Stimulated activated CD4-positive, alpha-beta T cell treated with anti-CD3 and anti-CD28 coated beads, Interleukin-1b, Interleukin-23, amount 100 ng/mL, for 24 hours (primary cell): ENCODE measurements at places on chromosomes 3 and 15.
A peak's percentile ranks its signal among the peaks of the same experiment; 100 is the strongest.

- no peak for DNase-seq
These were observed 394.0 kb upstream of the NAALADL2 start for GRCh38 chr3:174465177-174465576.

DNA sequence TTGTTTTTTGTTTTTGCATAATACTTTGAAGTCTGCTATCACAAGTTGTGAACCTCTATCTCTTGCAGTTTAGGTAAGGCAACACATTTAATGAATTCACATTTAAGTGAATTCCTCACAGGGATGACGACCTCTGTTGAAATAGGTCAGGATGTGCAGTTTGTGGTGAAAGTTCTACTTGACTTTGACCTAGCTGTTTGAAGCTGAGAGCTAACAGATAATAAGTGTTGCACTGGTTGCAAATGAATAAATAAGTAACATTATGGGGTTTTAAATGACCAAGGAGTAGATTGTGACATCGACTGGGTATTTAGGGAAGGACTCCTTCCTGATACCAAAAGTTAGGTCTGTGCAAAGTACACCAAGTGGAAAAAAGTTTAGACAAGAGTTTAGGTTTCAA is 23.9 kb downstream of the NIT2 start:
- DNase-seq, result no peak

DNA sequence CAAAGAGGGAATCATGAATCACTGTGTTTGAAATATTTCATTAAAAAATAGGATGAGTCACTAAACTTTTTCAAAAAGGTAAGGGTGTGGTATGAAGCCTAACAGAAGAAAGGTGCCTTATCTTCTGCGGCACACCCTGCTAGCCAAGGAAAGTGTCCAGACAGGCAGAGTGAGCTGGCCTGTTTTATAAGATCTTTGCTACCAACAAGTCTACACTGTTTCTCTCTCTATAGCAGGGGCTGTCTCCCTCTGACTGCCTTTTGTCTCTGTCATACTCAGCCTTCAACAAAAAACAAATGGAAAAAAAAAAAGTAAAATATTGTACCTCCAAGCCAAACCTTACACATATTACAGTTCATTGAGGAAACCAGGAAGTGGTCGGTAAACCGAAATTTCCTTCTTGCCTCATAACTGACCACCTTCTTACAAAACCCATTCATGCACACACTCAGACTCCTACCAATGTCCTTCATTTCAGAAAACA is 9.1 kb downstream of the ZDHHC3 start:
- no peak for DNase-seq

DNA sequence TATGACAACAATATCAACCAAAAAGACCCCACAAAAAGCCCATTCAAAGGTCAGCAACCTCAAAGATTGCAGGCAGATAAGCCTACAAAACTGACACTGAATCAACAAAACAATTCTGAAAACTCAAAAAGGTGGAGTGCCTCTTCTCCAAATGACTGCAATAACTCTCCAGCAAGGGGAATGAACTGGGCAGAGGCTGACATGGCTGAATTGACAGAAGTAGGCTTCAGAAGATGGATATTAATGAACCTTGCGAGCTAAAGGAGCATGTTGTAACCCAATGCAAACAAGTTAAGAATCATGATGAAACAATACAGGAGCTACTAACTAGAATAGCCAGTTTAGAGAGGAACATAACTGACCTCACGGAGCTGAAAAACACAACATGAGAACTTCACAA is 20.4 kb upstream of the SLC25A38 start:
- no peak for DNase-seq

GRCh38 chr15:98000249-98001203 is 40.0 kb downstream of the ARRDC4 start:
- no peak for DNase-seq

DNA sequence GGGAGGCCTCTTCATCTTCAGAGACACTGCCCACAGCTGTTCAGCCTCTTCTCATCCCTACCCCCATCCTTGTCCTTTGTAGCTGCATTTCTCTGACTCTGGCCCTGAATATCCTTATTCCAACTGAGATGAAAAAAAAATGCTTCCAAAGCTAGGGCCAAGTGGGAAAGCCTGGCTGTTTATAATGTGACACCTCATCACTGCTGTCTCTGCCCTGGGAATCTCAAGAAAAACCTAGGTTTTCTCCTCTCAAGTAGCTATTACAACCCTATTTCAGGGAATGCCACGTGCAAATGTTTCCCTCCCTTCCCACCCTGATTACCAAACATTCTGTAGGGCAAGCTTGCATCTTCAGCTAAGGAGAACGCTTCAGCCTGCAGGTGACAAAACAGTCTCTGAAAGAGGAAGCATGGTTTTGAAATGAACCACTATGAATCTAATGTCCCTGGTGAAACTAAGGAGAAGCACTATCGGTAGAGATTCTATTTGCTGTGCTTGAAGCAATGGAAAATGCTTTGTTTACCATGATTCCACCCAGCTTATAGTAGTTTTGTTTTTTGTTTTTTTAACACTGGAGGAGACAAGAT is 65.4 kb downstream of the USF3 start:
- no peak for DNase-seq

DNA sequence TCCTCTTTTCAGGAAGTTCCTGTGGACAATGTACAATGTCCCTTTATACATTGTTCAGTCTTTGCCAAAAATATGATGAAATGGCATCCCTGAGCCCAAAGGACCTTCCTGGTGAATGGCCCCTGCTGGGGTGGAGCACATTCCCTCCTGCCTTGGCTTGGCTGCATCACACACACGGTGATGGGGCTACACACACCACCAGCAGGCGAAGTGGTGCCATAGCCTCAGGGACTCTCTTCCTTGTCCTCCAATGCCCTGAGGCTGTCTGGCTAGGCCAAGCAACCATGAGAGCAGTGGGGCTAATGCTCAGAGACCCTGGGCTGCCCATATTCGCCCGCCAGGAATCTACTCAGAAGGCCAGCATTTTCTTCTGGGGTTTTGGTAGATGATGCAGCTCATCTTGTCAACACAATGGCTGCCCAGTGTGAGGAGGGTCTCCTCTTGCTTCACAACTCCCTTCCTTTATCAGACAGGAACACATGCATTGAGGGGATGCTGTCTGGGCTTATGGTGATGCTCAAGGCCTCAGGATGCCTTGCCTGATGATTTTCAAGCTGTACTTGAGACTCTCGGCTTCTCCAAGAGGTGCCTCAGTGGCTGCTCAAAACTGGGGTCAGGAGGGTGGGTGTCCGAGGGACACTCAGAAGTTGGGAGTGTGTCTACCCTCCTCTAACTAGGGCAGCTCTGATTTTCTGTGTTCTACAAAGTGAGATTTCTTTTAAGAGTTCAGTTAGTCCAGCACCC is 40.9 kb upstream of the EPHB1 start:
- no peak for DNase-seq

DNA sequence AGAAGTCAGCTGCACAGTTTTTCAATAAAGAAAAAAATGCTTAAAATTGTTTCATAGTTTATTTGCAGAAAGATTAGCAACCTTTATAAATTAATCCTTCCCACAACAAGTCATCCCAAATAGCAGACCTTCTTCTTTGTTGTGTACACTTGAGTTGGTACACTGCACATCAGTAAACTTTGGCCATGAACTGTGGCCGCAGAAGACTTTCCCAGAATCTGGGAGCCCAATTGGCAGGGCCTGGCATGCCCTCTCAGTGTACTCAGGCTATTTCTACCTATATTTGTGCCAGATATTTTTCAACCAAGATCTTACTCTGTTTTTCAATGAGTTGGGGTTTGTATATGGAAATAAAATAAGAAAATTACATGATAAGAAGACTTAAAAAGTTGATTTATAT is 133.1 kb downstream of the DIPK2A start:
- DNase-seq, result no peak

- no peak for DNase-seq
These were observed 51.8 kb downstream of the FMN1 start for GRCh38 chr15:33142708-33143107.

DNA sequence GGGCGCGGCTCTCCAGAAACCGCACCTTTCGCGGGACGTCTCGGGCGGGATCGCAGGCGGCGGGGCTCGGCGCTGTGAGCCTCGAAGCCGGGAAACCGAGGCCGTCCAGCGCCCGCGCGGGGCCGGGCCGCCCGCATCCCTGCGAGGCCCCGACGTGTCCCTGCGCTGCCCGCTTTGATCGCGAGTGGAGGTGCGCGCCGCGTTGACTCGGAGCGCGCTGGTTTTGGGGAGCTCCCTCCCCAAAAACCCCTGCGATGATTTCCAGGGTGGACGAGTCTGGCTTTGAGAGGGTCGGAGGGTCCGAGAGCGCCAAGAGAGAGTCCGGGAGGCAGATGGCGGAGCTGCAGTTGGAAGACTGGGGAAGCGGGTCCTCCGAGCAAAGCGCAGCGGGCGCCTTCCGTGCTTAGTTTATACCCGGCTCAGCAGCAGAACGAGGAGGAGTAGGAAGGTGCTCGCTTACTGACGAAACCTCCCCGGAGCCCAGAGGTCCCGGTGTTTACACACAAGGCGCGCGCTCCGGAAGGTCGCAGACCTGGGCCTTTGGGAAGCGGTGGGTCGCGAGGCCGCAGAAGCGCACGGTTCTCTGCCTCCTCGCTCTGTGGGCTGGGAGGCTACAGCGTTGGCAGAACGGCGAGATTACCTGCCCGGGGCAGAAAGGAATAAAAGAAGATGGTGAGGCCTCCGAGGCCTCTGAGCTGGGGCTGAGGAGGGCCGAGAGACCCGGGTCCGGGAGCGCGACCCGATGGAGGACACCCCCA is 687 bp downstream of the ALDH1A3 start:
- no peak for DNase-seq

GRCh38 chr3:195148549-195148948 is 122.4 kb downstream of the XXYLT1 start:
- DNase-seq, result no peak

DNA sequence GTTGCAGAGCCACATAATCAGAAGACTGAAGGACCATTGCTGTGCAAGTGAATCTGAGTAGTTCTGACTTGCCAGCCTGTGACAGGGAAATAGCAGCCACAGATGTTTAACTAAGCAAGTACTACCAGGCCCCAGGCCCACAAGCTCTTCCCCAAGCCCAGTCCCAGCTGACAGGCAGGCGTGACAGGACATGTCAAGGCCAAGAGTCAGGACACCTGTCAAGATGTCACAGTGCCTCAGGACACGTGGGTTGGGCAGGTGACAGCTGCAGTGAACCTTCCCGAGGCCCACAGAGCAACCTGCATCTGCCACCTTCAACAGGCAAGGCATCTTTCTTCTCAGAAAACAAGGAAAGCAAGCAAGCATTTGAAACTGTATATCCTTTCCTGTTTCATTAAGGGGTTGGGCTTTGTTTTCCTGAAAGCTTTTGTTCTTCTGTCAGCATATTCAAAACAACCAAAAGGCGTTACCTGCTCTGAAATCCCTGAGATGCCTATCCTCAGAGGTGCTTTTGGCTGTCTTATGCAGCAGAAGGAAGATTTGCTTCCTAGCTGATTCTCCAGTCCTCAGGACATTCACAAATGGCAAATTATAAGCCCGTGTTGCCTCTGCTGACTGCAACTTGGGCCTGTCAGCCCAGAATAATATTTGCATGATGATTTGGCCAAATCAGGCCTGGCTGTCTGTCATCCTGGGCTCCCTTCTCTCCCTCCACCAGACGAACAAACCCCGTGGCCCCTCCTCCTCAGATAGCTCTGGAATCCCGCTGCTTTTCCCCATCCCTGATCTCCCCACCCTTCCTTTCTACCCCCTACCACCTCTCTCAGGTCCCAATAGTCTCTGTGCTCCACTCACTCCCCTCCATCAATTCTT is 171.8 kb upstream of the WNT5A start:
- no peak for DNase-seq

GRCh38 chr15:85607842-85608241 is 186.9 kb downstream of the KLHL25 start:
- no peak for DNase-seq

GRCh38 chr15:84842781-84843180 is 25.6 kb downstream of the ALPK3 start:
- DNase-seq, result no peak

GRCh38 chr15:80121546-80121945 is 31.3 kb upstream of the FAH start:
- DNase-seq, result no peak

- peak; percentile 51 for DNase-seq
These were observed 663.7 kb downstream of the AGBL1 start for GRCh38 chr15:86743283-86743903.

GRCh38 chr15:92538115-92538514 is 117.5 kb downstream of the FAM174B start:
- no peak for DNase-seq

DNA sequence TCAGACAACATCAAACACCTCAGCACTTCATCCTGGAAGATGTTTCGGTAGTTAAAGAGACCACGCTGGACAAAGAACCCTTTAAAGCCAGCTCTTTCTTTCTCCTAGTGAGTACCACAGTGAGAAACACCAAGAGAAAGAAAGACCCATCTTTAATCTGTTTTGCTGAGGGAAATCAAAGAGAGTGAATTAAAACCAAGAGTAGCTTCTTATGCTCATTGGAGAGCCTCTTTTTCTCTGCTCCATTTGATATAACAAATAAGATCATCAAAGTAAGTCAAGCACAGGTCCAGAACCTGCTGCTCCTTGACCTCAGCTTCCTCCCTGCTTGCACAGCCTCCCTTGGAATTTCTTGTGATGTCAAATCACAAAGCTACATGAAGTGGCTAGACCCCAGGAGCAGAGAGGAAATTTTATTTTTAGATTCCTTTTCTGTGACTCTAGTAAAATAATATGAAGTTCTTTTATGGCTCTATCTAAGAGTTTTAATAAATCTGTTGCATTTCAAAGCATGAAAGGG is 436.4 kb downstream of the C3orf38 start:
- no peak for DNase-seq

DNA sequence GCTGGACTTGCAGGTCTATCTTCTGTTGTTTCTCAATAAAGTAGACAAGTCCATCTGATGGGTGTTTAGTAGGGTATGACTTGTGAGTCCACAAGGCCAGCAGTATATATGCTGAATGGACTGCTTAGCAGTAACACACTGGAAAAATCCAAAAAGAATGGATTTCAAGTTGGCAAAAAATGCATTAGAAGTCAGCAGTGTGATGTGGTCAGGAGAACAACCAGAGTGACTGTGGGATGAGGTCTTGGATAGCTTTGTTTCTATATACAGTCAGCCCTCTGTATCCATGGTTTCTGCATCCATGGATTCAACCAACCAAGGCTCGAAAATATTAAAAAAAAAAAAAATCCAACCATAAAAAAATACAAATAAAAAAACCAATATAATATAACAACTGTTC is 55.8 kb downstream of the LPP start:
- no peak for DNase-seq

DNA sequence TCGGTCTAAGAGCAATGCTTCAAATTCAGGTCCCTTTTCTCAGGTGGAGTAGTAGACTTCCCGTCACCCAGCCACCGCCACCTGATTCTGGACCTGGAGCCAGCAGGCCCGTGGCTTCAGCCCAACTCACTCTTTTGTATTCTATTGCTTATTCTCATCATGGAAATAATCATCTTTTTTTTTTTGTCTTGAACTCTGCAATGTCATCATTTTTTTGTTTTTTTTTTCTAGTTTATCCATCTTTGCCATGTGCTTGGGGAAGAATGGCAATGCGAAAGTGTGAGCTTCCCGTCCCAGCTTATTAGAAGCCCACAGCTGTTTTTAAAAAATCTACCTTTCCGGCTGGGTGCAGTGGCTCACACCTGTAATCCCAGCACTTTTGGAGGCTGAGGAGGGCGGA is 51.3 kb upstream of the FSTL1 start:
- no peak for DNase-seq
